Heart right ventricle (tissue), 16 donors: ENCODE measurements at places on chromosomes 6 and 20. TPM values are rescaled to one million over a fixed set of nuclear protein-coding genes. Genes with fewer than 3 reads are reported as not detected.

The CENPW gene
- 0.72 TPM for total RNA-seq

- no peak overlapping the region for H3K27ac ChIP-seq
Measured at GRCh38 chr20:47927944-47928343, 142.7 kb upstream of the SULF2 start.

The SMIM26 gene
- total RNA-seq: 97.3 TPM

The TRIM10 gene
- not detected for total RNA-seq

- H3K27ac ChIP-seq: peak overlapping the region; percentile 11
- H3K4me3 ChIP-seq: peak overlapping the region; percentile 19
- peaks cover 9% of the 10 kb centered on the region for H3K4me1 ChIP-seq
- H3K27me3 ChIP-seq: no peaks in the 10 kb centered on the region
Measured at GRCh38 chr6:164396071-164397047, 913.0 kb downstream of the C6orf118 start.

GRCh38 chr6:15150207-15150606 lies 95.7 kb upstream of the JARID2 start:
- no peak overlapping the region for H3K27ac ChIP-seq
- H3K4me1 ChIP-seq: no peaks in the 10 kb centered on the region
- H3K36me3 ChIP-seq: no peaks in the 10 kb centered on the region
- no peaks in the 10 kb centered on the region for H3K27me3 ChIP-seq
- DNase-seq: no peak
- H3K4me3 ChIP-seq: no peak overlapping the region

DNA sequence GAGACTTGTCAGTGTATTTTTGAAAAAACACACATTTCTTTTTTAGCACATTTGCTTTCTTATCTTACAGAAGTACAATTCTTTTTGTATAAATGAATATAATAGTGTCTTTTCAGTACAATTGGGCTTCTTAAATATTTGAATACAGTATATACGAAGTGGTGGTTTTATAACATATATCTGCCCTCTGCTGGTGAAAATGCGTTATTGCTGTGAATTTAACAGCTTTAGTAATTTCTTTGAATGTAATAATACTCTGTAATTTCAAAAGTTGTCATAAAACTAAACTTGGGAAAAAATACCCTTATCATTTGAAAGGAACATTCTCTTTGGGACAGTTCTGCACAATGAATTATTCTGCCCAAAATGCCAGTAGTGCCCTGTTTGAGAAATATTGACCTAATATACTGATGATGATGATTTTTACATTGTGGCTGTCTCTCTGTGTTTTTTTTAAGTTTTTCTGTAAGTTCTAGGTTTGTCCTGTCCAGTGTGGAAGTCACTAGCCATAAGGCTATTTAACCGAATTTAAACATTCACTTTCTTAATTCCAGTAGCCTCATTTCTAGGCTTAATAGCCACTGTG lies 19.0 kb downstream of the SMAP1 start:
- H3K4me1 ChIP-seq: no peaks in the 10 kb centered on the region
- no peak overlapping the region for H3K27ac ChIP-seq
- H3K4me3 ChIP-seq: no peak overlapping the region
- DNase-seq: no peak

- no peaks in the 10 kb centered on the region for H3K4me1 ChIP-seq
- no peaks in the 10 kb centered on the region for H3K27me3 ChIP-seq
- H3K36me3 ChIP-seq: no peaks in the 10 kb centered on the region
- H3K27ac ChIP-seq: no peak overlapping the region
Measured at GRCh38 chr6:125474061-125474460, 172.3 kb upstream of the HDDC2 start.

DNA sequence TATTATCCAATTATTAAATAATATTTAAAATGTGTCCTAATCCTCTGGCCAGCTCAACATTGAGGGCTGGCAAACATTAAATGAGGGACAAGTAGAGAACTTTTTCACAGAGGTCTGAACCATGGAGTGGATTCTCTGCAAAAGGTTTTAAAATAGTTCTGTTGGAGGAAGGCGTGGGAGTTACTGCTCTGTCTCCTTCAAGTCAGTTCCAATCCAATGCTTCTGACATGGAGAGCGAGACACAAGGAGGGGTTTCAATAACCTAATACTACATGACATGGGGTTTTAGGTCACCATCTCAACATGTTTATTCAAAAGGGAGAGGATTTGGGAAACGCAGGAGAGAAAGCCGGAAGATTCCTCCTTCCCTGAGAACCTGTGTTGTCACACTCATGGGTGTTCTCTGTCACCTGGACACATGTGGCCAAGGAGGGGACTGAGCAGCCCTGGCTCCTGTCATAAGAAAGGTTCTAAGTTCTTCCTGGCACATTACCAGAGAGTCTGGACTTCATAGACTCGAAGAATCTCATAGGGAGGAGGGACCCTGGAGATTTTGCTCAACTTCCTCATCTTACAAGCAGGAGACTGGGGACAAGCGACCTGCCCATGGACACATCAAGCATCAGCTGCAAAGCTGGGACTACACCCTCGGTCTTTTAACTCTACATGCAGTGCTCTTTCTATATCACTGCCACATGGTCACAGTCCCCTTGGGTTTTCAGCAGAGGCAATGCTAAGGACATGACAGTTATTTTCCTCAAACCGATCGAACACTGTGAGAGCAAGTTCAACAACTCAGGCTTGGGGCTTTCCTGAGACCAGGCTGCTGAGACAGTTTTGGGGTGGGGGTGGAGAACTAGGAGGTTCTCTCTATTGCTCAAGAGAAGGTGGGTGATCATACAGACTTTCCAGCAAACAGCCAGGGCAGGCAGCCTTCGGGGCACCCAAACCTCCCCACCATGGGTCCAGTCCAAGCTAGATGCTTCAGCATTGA lies 38.6 kb downstream of the PRDM1 start:
- DNase-seq: no peak
- no peak overlapping the region for H3K4me3 ChIP-seq
- no peaks in the 10 kb centered on the region for H3K36me3 ChIP-seq
- no peak overlapping the region for H3K27ac ChIP-seq
- no peaks in the 10 kb centered on the region for H3K4me1 ChIP-seq

GRCh38 chr6:7126754-7127153 lies 19.0 kb downstream of the RREB1 start:
- peaks cover 85% of the 10 kb centered on the region for H3K4me1 ChIP-seq
- no peak overlapping the region for H3K27ac ChIP-seq
- no peaks in the 10 kb centered on the region for H3K27me3 ChIP-seq
- DNase-seq: no peak
- no peak overlapping the region for H3K4me3 ChIP-seq

DNA sequence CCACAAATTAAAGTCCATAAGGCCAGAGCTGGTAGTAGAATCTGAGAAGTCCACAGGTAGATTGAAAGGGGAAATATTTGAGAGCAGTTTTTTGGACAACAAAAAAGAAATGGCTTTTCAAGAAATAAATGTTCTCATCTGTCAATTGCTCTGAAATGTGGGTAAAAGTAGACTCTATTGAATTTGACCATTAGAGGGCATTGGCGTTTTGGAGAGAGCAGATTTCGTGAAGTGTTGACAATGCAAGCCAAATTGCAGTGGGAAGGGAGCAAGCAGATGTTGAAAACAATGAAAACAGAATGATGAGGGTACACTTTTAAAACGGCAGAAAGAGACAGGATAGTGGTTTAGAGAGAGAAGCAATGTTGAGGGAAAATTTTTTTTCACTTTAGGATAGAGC lies 149.1 kb upstream of the FAM83B start:
- H3K27ac ChIP-seq: no peak overlapping the region
- H3K4me3 ChIP-seq: no peak overlapping the region
- H3K36me3 ChIP-seq: no peaks in the 10 kb centered on the region
- no peaks in the 10 kb centered on the region for H3K27me3 ChIP-seq

GRCh38 chr20:34215711-34216381 lies 25.4 kb upstream of the ASIP start:
- peak overlapping the region; percentile 52 for H3K4me3 ChIP-seq
- H3K4me1 ChIP-seq: no peaks in the 10 kb centered on the region

The SGK1 gene
- total RNA-seq: 22.9 TPM

GRCh38 chr20:18973529-18974173 lies 160.1 kb downstream of the SCP2D1 start:
- no peaks in the 10 kb centered on the region for H3K27me3 ChIP-seq
- H3K27ac ChIP-seq: no peak overlapping the region
- no peak overlapping the region for H3K4me3 ChIP-seq
- DNase-seq: no peak
- no peaks in the 10 kb centered on the region for H3K4me1 ChIP-seq
- no peaks in the 10 kb centered on the region for H3K36me3 ChIP-seq

The NMBR gene
- total RNA-seq: not detected

The RIPK1 gene
- total RNA-seq: 12.2 TPM

DNA sequence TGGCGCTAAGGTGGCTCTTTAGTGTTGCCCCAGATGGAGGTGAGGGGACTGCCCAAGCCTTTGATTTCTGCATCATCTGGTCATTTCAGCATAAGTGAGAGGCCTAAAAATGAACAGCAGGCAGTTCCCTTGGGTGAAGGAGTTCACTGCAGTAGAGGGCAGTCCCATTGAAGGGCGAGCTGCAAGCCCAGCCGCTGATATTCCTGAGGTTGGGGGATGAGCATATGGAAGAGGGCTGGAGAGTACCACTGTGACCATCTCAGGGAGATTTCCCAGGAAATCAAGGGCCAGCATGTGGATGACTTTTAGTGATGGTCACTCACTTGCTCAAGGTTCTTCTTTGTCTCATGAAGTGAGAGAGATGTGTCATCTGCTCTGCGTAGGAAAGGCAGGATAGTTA lies 9.3 kb downstream of the TOX2 start:
- DNase-seq: no peak
- H3K4me3 ChIP-seq: no peak overlapping the region
- H3K36me3 ChIP-seq: no peaks in the 10 kb centered on the region
- H3K27ac ChIP-seq: no peak overlapping the region

- no peak for DNase-seq
- H3K36me3 ChIP-seq: no peaks in the 10 kb centered on the region
- no peak overlapping the region for H3K27ac ChIP-seq
- no peaks in the 10 kb centered on the region for H3K4me1 ChIP-seq
- no peak overlapping the region for H3K4me3 ChIP-seq
Measured at GRCh38 chr20:4519534-4519933, 202.2 kb upstream of the PRND start.

The PTGIS gene
- total RNA-seq: 25.1 TPM

DNA sequence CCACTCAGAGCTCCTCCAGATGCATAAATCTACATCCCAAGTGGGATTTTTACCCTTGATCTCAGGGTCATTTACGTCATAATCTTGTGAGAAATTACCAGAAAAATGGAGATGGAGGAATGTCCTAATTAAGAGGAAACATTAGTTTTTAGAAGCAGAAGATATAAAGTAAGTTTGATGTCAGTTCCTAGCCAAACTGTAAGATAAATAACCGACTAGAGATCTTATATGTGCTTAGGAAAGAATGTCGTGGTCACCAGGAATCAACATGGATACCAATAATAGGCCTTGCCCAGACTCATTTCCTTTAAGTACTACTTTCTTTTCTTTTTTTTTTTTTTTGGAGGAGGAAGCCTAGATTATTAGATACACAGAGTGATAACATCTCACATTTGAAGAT lies 186.9 kb downstream of the UTRN start:
- DNase-seq: no peak
- H3K27me3 ChIP-seq: no peaks in the 10 kb centered on the region
- H3K4me3 ChIP-seq: no peak overlapping the region
- no peak overlapping the region for H3K27ac ChIP-seq

DNA sequence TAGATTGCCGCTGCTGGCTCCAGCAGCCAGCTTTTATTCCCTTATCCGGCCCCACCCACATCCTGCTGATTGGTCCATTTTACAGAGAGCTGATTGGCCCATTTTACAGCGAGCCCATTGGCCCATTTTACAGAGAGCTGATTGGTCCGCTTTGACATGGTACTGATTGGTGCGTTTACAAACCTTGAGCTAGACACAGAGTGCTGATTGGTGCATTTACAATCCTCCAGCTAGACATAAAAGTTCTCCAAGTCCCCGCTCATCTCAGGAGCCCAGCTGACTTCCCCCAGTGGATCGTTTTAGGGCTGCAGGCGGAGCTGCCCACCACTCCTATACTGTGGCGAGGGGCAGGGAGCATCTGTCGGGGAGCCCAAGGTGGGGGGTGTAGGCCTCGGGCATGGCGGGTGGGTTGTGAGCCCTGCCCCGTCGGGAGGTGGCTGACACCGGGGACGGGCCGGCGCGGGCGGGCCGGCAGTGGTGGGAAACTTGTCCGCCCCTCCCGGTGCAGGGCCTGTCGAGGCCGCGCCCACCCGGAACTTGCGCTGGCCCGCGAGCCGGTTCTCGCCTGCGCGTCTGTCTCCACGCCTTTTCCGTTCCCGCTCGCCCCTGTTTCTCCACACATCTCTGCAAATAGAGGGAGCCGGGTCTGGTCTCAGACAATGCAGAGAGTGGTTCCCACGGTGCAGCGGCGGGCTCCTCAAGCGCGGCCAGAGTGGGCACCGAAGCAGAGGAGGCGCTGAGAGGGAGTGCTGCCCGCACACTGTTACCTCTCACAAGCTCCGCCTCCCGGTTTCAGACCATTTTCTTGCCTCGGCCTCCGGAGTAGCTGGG lies 86.1 kb upstream of the STMND1 start:
- H3K27ac ChIP-seq: no peak overlapping the region
- H3K4me3 ChIP-seq: peak overlapping the region; percentile 53
- peak; percentile 39 for DNase-seq

The METTL24 gene
- 1.2 TPM for total RNA-seq

The NHLRC1 gene
- total RNA-seq: 1.6 TPM

The FRS3 gene
- total RNA-seq: 5.1 TPM

GRCh38 chr6:134614606-134615485 lies 296.9 kb upstream of the SGK1 start:
- no peak overlapping the region for H3K4me3 ChIP-seq
- H3K27me3 ChIP-seq: no peaks in the 10 kb centered on the region
- H3K27ac ChIP-seq: no peak overlapping the region
- no peak for DNase-seq
- no peaks in the 10 kb centered on the region for H3K36me3 ChIP-seq

DNA sequence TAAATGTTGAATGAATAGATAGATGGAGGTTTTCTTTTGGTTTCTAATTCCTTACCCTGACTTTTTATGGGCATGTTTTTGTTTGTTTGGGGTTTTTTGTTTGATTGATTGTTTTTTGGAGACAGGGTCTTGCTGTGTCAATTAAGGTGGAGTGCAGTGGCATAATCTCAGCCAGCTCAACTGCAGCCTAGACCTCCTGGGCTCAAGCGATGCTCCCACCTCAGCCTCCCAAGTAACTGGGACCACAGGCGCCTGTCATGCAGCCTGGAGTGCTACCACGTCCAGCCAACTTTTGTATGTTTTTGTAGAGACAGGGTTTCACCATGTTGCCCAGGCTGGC lies 1.5 kb upstream of the NUDT3 start:
- DNase-seq: no peak
- peaks cover 41% of the 10 kb centered on the region for H3K4me1 ChIP-seq
- no peaks in the 10 kb centered on the region for H3K36me3 ChIP-seq
- H3K4me3 ChIP-seq: no peak overlapping the region
- no peaks in the 10 kb centered on the region for H3K27me3 ChIP-seq

- no peaks in the 10 kb centered on the region for H3K4me1 ChIP-seq
- H3K27ac ChIP-seq: no peak overlapping the region
- peaks cover 16% of the 10 kb centered on the region for H3K27me3 ChIP-seq
- H3K4me3 ChIP-seq: no peak overlapping the region
- no peaks in the 10 kb centered on the region for H3K36me3 ChIP-seq
Measured at GRCh38 chr6:35955071-35955470, 34.2 kb upstream of the SRPK1 start.
